CD4-positive, alpha-beta T cell treated with Interleukin-2 at 100 ng/mL for 4 hours (primary cell): ENCODE measurements at places on chromosomes 12 and 14.

GRCh38 chr12:124529565-124530276 lies 37.7 kb downstream of the NCOR2 start:
- DNase-seq, result no peak

GRCh38 chr12:54015018-54015931 lies 6.5 kb downstream of the HOXC8 start:
- no peak for DNase-seq

DNA sequence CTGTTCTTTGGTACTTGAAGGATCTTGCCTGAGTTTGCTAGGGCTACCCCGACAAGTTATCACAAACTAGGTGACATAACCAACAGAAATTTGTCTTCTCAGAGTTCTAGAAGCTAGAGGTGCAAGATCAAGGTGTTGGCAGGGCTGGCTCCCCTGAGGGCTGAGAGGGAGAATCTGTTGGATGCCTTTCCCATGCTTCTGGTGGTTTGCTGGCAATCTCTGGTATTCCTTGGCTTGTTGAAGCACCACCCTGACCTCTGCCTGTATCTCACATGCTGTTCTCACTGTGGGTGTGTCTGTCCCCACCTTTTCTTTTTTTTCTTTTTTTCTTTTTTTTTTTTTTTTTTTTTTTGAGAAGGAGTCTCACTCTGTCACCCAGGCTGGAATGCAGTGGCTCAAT lies 81.2 kb downstream of the VCPKMT start:
- no peak for DNase-seq

- DNase-seq, result no peak
Measured at GRCh38 chr14:69429643-69430042, 31.2 kb downstream of the SLC39A9 start.

GRCh38 chr14:96754162-96754844 lies 42.9 kb upstream of the VRK1 start:
- DNase-seq, result no peak

DNA sequence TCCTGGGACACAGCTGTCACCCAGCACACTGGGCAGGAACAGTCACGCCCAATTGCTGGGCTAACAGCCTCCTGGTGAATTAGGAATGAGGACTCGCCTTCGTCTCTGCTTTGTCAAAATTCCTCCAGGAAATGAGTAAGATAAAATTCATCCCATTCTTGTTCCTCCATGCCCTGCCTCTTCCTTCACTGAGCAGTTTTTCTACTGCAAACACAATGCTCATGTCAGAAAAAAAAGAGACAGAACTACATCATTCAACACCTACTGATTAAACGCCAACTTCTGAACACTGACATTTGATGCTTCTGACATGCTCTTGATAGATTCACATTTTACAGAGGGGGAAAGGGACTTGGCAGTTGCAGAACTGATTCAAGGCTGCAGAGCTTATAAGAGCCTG lies 37.5 kb upstream of the DTX1 start:
- no peak for DNase-seq

DNA sequence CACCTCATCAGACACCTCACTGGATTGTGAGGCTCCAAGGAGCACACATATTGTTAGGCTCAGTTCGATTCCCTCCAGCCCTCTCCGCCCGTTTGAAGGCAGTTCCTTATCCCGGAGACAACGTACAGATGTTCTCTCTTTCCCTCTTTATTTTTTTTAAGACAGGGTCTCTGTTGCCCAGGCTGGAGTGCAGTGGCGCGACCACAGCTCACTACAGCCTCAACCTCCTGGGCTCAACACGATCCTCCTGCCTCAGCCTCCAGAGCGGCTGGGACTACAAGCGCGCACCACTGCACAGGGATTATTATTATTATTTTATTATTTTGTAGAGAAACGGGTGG lies 718 bp upstream of the TROAP start:
- no peak for DNase-seq

GRCh38 chr14:97477353-97477752 lies 680.2 kb downstream of the VRK1 start:
- DNase-seq, result no peak

- DNase-seq, result no peak
Measured at GRCh38 chr14:59869381-59870255, 958 bp downstream of the RTN1 start.

DNA sequence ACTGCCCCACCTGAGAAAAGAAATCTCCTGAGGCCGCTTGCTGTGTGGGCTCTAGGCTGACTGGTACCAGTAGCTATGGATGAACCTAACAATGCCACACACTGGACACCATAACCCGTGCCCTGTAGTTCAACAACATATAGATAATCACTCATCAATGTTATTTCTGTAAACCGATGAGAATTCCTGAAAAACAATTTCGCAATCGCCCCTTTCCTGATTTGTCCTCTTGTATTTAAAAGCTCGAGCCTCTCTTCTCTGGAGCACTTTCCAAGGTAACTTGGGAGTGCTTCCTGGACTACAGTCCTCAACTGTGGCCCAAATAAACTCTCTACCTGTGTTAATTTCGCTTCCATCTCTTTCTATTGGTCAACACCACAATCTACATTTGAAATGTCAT lies 26.1 kb upstream of the PPP2R5C start:
- no peak for DNase-seq

DNA sequence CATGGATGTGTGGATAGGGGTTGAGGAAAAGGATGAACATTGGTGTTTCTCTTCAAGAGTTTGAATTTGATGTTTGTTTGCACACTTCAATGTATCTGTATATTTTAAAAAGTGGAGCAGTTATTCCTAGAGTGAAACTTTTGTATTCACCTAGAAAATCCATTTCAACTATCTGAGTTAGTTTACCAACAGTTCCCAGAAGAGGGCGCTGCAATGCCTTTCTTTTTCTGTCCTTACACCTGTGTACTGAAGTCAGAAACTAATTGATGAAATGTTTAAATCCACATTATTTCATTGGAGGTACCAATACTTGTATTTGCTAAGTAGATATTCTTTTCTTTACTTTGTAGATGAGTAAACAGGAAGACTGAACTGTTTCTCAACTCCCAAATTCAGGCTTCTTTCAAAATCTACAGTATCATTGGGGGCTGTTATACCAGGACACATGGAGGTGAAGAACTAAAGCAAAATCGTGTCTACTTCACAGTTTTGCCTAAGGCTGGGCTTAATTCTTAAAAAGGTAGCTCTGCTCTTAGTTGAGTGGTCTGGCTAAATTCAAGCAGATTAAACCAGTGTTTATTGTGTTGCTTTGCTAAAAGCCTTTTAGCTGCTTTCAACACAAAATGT lies 26.6 kb upstream of the KLRB1 start:
- peak; percentile 89 for DNase-seq

DNA sequence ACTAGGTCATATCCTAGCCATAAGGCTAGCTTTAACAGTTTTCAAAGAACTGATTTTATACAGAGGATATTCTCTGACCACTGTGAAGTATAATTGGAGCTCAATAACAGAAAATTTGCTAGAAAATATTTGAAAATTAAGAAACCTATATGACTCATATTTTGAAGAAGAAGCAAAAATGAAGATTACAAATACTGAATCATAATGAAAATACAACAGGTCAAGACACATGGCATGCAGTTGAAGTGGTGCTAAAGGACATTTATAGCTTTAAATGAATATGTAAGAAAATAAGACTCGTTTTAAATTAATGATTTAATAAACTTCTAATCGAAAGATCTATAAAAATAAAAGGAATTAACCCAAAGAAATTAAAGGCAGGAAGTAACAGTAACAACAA lies 1234.6 kb downstream of the SLC16A7 start:
- no peak for DNase-seq

GRCh38 chr14:71658261-71658860 lies 273.9 kb upstream of the RGS6 start:
- DNase-seq, result no peak

DNA sequence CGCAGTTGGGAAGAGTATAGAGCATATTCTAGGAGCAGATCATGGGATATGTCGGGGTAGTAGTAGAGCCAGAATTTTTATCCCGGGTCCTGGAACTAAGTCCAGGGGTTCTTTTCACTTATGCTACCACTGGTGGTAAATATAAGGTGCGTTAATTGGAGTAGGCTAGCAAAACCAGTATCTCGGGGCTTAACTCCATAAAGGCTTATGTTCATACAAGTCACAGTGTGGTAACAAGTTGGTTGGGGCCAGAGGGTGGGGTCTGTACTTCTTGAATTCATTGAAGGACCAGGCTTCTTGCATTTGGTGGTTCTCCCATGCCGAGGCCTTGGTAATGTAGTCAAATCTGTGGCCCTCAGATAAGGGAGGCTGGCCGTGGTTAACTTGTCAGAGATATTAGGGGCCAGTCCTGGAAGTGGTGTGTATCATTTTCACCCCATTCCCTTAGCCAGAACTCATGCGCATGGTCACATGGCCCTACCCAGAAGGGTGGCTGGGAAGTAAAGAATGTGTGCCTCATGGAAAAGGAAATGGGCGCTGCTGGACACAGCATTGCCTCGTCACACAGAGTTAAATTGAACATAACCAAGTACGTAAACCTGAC lies 1.5 kb upstream of the ZNF641 start:
- no peak for DNase-seq

DNA sequence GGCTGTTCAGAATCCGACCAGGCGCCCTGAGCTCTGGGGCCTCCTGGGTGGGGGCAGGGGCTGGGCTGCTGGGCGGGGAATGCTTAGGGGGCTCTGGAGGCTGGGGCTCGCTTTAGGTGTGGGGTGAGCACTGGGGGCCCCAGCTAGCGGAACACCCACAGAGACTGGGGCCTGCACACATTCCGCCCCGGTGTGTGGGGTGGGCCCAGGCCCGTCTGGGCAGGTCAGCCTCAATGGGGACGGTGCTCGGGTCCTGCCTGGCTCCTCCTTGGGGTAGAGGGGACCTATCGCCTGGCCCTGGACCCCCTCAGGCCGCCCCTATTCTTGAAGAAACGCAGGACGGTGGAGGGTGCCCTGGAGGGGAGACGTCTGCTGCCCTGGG lies 364.8 kb downstream of the TMEM121 start:
- no peak for DNase-seq

DNA sequence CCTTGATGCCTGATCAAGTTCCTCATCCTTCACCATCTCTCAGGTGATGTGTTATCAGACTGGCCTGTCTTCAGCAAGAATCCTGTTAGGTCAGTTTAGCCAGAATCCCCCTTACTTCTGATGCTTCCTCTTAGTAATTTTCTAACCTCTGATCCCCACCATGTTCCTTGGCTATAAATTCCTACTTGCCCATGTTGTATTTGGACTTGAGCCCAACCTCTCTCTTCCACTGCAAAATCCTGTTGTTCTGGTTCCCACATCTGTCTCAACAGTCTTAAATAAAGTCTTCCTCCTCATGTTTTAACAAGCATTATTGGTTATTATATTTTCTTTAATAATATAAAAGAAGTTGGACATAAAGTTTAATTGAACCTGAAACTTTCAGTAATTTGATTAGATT lies 987.8 kb upstream of the USP15 start:
- DNase-seq, result no peak

- DNase-seq, result no peak
Measured at GRCh38 chr12:29463198-29463597, 34.3 kb downstream of the OVCH1 start.

DNA sequence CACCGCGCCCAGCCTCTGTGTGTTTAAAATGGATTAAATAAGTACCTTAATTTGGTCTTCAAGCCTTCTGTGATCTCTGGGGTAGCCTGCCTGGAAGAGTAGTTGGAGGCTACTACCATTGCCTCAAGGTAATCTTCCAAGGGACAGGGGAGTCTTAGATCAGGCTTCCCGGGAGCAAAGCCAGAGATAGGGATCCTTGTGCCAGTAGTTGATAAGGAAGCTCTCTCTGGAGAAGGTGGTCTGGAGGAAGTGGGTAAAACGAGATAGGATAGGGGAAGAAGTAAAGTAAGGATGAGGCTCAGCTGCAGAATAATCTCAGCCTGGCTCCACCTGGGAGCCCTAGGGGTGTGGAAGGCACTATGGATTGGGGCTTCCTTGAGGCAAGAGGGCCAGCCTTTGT lies 38.5 kb downstream of the FOS start:
- DNase-seq, result no peak

GRCh38 chr12:12822886-12823285 lies 9.7 kb downstream of the DDX47 start:
- no peak for DNase-seq

GRCh38 chr12:88889326-88890110 lies 309.2 kb upstream of the KITLG start:
- DNase-seq, result no peak

DNA sequence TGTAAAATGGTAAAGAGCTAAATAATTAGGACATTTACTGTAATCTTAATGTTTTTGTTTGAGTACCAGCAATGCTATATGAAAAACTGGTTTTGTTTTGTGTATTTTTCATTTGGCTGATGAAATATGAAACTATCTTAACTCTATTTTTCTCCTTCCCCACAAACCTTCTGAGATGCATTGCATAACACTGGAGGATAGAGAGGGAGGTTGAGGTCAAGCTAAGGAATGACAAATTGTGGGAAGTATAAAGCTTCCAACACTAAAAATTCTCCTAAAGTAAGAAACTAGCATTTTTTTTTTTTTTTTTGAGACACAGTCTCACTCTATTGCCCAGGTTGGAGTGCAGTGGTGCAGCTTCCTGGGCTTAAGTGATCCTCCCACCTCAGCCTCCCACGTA lies 31.5 kb upstream of the SRP54 start:
- no peak for DNase-seq

- DNase-seq, result no peak
Measured at GRCh38 chr12:41556176-41556575, 368.1 kb downstream of the PDZRN4 start.

- no peak for DNase-seq
Measured at GRCh38 chr12:80041071-80041470, 58.3 kb upstream of the OTOGL start.

DNA sequence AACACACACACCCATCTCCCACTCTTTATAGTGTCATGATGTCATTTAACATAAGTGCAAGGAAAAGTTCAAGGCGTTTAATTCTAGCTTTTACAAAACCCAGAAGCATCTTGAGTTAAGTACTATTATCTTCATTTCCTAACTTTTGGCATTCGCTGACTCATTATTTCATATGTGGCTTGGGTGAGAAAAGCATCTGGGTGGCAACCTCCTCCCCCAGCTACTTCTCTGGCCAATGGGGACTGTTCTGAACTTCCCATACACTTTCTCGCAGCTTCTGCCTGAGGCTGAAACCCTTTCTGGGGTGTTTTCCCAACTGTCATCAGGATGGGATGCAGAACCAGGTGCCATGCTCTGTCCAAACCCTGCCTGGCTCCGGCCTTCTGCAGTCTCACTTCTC lies 2.8 kb upstream of the MARK3 start:
- no peak for DNase-seq

GRCh38 chr12:41402801-41403200 lies 214.7 kb downstream of the PDZRN4 start:
- no peak for DNase-seq

DNA sequence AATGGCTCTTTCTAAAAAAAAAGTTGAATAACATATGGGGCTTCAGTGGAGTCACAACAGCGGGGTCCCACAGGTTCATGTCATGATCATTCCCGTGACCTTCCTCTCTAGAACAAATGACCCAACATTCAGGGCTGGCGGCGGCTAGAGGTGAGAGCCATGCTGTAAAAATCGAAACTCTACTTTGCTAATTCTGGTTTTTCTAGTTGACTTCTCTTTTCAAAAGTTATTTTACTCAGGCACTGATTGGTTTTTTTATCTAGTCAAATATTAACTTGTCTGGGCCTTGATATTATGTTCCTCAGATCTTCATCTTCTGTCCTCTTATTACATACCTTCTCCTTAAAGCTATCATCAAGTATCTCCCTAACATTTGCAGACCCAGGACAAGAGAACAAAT lies 402.9 kb upstream of the SOX5 start:
- DNase-seq, result no peak

GRCh38 chr14:101813833-101814232 lies 52.3 kb downstream of the PPP2R5C start:
- peak; percentile 24 for DNase-seq

- DNase-seq, result no peak
Measured at GRCh38 chr12:108548954-108549521, 11.9 kb downstream of the SART3 start.
